ENCODE measurements at places on chromosomes 7 and 10.

DNA sequence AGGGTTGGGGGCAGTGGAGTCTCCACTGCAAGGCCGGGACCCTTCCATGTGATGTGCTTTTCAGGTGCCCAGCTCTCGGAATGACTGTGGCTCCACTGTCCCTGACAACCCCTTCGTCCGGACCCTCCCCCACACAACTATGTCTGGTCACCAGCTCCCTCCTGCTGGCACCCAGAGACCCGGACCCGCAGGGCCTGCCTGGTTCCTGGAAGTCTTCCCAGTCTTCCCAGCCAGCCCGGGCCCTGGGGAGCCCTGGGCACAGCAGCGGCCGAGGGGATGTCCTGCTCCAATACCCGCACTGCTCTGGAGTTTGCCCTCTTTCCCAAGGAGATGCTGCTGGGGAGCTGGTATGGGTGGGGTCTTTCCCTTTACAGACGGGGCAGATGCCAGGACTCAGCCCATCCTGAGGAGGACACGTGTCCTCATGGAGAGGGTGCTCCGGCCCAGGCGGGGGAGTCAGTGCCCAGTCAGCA lies 5.5 kb downstream of the ATP6V0E2 start:
- DNase-seq, result no peak

DNA sequence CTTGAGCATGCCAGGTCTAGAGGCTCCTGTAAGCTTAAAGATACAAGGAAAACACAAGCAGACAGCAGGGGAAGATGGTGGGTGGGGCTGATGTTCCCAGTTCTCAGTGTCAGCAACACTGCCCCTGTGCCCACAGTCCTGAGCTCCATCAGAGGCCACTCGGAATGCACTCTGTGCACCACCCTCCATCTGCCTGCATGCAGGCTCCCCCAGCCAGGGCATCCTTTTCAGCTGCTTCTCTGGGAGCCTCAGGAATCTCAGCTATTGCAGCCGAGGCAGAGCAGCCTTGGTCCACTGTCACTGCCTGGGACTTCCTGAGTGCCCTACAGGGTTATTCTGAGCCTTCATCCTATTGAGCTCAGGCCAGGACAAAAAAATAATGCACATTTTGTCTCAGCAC lies 22.2 kb downstream of the LBX1 start:
- no peak for DNase-seq

GRCh38 chr10:86085136-86085535 lies 281.5 kb downstream of the GRID1 start:
- DNase-seq, result no peak

DNA sequence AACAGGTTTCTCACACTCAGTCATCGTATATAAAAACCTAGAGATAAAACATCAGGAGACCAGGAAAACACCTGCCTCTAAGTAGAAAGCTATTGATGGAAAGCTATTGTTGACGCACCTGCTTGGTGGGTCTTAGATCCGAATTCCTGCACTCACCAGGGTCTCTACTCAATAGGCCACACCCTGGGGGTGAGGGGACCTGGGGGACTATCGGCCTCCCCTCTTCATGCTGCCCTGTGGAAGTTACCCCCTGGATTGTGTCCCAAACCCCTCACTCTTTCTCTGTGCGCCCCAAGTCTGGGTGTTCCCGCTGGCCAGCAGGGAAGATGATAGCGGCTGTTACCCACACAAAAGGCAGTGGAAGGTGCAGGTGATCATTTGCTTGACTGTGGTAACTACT lies 313.0 kb downstream of the WDR37 start:
- no peak for DNase-seq

DNA sequence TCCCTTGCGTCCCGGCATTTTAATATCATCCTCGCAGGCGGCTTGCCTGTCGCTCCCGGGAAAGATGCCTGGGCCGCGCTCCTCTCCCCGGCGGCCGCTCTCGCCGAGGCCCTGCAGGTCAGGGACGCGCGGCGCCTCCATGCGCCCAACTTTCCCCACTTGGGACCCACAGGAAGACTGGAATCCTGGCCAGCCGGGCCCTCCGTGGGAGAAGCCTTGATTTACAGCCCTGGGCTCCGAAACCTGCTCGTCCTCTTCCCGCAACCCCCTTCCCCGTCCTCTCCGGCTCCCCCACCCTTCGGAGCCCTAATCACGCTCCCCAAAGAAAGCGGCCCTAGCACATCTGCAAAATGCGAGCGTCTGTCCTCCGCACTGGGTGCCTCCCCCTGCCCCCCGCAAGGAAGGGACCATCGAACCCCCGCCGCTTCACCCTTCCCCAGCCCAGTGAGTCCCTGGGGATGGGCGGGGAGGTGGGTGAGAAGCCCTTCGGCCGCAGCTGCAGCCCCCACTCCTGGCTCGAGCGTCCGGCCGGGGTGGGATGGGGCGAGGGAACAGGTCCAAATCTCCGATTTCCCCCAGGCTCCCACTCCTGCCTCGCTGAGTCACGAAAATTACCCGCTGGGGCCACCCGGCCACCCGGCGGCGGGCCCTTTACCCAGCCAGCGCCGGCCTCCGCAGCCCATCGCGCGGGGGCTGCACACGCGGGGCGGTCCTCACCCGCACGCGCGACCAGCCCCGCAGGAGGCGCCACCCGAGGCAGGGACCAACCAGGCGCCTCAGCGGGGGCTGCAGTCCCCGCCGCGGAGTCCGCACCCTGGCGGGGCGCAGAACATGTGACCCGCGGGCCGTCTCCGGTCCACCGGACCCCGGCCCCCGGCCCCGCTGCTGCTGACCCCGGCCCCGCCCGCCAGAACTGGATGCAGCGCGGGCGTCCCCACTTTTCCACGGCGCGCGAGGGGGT lies 695 bp downstream of the HSPA12A start:
- DNase-seq, result peak; percentile 34

DNA sequence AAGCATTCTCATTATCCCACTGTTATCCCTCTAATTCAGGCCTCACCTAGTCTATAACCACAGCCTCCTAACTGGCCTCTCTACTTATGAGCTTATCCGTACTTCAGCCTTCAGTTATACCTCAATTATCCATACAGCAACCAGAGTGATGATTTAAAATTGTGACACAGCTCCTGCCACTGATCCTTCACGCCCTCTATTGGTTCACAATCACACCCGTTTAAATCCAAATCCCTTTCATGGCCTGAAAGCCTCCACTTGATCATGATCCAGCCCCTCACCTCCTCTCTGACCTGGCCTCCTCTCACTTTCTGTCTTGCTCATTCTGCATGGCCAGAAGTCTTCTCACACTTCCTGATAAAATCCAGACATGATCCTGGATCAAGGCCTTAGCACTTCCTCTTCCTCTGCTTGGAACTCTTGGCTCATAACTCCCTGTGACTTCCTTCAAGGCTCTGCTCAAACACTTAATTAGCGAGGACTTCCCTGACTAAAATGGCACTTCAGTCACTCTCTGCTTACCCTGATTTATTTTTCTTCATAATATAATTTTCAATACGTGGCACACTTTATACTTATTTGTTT lies 19.0 kb upstream of the TMEM26 start:
- no peak for DNase-seq

DNA sequence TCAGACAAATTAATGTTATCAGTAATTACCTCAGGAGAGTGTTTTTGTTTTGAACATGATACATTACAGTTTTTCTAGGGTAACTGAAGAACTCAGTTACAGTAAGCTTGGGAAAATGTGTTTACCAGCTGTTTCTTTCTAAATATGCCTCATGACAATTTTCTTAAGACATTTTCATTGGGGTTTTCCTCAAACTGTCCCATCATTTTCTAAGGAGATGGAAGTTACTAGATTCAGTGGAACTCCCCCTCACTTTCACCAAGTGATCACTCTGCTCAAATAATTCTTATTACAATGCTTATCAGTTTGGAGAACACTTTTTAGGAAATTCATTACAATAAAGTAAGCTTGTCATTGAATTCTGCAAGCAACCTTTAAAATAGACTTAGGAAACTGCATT lies 6.4 kb upstream of the SPAG6 start:
- DNase-seq, result no peak

DNA sequence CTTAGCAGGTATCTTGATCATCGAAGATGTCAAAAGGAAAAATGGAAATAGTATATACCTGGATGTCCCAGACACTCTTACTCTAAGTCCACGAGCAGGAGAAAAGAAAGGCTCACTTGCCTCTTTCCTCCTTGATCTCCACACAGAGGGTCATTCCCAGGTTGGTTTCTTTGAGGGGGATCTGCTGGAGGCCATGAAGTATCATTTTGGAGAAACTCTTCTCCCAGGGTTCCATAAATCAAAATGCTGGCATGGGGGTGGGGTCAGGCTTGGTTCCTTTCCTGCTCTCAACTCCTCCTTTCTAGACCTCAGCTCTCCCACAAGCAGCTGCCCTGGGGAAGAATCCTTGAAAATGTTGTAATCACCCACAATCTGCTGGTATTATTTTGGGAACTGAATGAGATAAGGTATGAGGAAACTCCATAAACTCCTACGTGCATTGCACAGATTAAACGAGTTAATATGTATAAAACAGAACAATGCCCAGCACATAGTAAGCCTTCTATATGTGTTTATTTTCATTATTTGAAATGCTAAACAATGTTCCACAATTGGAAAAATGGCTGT lies 54.4 kb downstream of the PRKCQ start:
- no peak for DNase-seq

DNA sequence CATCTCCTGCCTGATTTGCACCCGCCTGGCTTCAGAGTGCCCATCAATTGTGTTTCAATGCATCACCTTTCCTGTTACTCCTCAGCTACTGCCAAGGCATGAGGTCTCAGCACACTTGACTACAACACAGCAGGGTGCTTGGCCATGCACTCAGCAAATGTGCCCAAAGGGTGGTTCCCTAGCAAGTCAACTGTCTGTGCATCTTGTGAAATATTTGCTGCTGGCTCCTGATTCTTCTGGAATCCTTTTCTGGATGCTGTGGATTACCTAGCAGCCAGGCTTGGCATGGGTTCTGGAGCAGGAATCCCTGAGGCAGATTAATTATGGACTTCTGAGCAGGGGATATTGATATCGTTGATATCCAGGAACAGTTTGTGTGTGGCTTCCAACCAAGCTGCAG lies 662.6 kb upstream of the MGMT start:
- DNase-seq, result no peak

GRCh38 chr7:99244939-99245338 lies 27.7 kb upstream of the MYH16 start:
- DNase-seq, result no peak

DNA sequence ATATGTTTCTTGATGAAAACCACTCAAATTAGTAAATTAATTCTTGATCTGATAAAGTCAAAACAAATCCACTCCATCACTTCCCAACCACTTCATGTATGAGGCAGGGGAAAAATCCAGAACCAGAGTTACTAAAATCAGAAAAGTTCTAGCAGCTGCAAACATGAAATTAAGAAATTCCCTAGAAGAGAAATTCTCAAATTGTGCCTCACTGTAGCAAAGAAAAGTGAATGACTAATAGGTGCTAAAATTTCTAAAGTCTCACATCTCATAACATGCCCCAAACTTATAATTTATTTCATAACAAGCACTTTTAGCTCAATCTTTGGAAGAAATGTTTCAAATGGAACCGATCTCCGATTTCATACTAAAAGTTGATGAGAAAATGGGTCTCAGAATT lies 345.0 kb upstream of the AOAH start:
- no peak for DNase-seq

DNA sequence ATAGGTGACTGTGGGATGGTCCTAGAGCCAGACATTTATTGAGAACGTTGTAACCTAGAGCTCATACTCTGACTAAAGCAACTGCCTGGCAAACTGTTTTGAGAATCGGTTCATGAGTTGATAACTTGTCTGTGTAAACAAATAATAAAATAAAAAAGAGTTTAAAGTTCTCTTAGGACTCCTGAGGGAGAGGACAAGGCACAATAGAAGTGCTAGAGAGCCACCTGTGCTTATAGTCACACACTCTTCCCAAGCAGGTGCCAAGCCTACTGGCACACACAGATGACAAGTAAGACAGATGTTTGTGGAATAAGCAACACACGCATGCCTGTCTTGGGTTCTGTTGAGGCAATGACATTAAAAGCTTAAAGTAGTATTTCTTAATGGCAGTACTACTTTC lies 7.9 kb downstream of the EDRF1 start:
- no peak for DNase-seq

- DNase-seq, result no peak
Measured at GRCh38 chr7:24334627-24335026, 50.6 kb downstream of the NPY start.

DNA sequence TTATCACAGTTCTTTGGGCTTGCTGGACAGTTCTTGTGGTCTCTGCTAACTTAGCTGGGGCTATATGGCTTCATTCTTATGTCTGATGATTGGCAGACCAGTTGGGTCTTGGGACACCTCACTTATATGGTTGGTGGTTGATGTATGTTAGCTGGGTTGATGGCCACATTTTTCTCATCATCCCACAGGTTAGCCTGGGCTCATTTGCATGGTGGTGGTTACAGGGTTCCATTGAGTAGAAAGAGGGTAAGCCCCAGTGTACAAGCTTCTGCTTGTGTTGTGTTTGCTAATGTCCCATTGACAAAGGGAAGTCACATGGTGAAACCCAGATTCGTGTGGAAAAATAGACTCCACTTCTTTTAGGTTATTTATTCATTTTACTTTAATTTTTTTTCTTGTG lies 40.6 kb downstream of the TMEM60 start:
- DNase-seq, result no peak

DNA sequence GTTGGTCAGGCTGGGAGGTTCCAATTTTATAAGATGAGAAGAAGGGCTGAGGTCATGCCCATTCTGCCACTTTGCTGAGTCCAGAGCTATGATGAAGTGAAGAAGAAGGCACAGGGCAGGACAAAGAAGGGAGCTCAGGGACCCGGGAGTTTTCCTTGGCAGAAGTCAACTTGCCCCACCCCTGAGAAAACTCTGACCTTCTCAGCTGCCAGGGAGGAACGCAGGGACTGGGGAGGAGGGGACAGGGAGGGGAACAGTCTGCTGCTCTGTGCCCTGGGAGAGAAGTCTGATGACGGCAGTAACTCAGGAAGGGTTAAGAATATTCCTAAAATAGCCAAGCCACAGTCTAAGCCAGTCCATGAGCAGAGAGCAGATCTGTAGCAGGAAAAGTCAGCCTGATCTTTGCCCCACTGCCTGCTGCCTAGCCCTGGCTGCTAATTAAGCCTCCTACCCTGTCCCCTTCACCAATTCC lies 11.7 kb downstream of the ADIRF start:
- DNase-seq, result no peak

GRCh38 chr7:155959894-155960293 lies 147.6 kb upstream of the SHH start:
- peak; percentile 68 for DNase-seq

DNA sequence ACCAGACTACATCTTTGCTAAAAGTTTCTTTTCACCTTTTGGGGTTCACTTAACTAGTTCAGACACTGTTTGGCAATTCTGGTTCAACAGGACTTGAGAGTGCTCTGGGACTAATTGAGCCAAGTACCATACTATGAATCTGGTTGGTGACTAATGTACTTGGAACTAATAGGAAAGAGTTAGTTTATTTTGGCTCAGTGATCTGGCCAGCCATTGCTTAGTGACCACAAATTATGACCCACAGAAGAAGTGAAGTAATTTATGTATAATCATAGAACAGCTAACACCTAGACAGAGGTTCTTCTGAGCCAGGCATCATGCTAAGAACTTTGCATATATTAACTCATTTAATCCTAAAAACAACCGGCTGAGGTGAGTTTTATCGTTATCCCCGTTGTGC lies 126.5 kb upstream of the JCAD start:
- DNase-seq, result no peak

GRCh38 chr7:157405914-157406810 lies 69.4 kb downstream of the DNAJB6 start:
- DNase-seq, result no peak

Measured in NCI-H1417 (cell line).